ENCODE measurements at places on chromosomes 4 and X.

DNA sequence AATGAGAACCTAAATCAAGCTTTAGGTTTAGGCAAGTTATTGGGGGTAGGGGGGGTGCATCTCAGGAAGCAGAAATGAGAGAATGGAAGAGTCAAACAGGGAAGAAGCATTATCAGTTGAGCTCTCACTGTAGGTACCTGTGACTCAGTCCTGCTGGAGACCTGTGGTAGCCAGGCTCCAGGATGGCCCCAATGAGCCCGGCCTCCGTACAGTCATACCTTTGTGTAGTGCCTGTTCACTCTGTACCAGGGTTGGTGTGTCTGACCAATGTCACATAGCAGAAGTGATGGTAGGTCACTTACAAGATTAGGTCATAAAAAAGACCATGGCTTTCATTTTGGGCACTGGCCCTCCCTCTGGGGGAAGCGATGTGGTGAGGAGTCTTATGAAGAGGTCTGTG is 45.3 kb upstream of the NMU start:
- DNase-seq: no peak

GRCh38 chr4:127261476-127261875 is 371.3 kb upstream of the INTU start:
- peak; percentile 12 for DNase-seq

GRCh38 chr4:182555997-182556418 is 312.8 kb downstream of the TENM3 start:
- peak; percentile 92 for DNase-seq

- no peak for DNase-seq
Measured at GRCh38 chrX:72114807-72115206, 16.9 kb downstream of the RTL5 start.

- no peak for DNase-seq
Measured at GRCh38 chrX:99602107-99602506, 808.0 kb downstream of the PCDH19 start.

DNA sequence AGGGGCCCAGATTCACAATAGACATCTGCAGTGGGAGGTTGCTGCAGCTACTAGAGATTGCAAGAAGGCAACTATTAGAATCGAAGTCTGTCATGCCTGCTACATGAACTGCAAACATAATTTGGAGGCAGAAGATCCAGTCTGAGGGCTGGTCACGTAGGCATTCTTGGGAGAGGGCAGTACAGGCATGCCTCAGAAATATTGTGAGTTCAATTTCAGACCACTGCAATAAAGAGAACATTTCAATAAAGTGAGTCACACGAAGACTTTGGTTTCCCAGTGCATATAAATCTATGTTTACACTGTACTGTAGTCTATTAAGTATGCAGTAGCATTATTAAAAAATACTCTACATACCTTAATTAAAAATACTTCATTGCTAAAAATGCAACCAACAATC is 585.8 kb upstream of the FAT1 start:
- DNase-seq: peak; percentile 29

- no peak for DNase-seq
Measured at GRCh38 chr4:112954286-112954685, 95.2 kb upstream of the ANK2 start.

DNA sequence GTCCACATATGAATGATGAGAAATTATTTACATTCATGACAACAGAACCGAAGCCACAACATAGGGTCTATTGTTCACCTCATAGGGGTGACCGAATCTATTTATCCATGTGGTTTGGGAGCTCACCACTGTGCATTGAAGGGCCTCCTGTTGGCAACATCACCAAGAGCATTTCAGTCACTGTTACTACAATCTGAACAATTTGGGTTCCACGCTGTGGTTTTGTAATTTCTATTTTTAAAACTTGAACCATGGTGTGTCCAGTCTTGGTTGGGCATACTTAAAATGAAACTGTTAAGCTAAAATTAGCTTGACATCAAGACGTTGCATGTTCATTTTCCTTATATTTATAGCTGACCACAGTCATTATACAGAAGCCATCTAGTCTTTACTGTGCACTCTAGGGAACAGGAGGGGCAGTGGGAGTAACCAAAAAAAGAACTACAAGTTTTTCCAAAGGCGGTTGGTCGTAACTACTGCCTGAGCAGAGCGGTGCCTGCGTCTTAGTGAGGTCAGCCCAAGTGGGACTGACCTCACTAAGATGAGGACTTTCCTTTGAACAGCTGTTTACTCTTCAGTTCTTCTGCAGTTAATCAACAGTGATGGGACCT is 192.1 kb downstream of the SPRY1 start:
- DNase-seq: no peak

GRCh38 chr4:152894673-152895072 is 41.5 kb upstream of the FHDC1 start:
- peak; percentile 53 for DNase-seq

DNA sequence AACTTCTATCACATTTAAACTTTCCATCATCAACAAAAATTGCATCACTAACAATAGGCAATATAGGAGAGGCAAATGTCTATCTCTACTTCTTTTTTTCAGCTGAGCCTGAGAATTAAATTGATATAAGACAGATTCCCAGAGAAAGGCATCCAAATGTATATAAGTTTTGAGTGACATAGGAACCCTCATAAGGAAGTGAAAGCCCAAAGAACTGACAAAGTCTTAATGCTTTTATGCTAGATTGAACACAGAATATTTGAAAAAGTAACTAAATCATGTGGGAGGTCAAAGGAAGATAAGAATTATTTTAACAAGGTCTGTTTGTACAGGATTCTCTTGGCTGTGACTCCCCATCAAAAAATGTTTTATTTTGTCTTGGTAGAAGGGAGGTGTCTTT is 714.9 kb downstream of the GRXCR1 start:
- no peak for DNase-seq

- no peak for DNase-seq
Measured at GRCh38 chr4:15931451-15932210, 6.9 kb downstream of the FGFBP1 start.

DNA sequence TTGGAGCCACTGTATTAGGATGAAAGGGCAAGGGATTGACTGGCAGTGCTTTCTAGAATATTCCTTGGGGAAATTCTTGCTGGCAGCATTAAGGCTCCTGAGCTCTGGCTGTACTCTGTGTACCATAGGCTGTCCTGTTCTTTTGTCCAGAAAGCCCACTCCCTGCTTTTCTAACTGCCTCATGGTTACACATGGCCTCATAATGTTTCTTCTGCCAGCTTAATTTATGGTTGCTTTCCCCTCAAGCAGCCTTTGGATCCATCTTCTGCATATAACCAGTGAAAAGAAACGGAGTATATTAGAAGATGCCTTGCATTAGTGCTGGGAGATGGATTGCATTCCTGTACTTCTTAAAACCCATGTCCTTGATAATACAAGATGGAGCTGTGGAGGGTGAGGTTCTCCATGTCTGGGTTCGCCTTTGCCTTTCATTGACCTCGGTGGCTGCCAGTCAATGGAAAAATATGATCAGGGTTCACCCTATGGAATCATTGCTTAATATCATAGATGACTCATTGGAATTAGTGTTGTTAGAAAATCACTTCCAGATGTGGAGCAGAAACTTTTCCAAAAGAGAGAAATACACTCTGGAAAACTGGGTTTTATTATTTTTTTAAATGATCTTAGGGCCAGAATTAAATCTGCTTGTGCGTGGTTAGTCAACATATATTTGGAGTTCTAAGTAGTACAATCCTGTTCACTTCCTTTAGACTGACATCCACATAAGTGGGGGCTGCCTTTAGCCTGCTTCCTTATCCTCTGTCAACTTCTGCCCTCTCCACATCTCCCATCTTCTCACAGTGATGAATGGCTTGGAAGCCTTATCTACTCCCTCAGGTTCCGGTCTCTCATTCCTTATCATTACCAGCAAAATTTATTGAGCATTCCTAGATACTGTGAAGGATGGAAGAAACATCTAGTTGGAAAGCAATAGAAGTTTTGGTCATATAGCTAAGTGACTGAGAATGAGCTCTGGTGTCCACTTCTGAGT is 24.9 kb downstream of the DOCK11 start:
- DNase-seq: peak; percentile 64

DNA sequence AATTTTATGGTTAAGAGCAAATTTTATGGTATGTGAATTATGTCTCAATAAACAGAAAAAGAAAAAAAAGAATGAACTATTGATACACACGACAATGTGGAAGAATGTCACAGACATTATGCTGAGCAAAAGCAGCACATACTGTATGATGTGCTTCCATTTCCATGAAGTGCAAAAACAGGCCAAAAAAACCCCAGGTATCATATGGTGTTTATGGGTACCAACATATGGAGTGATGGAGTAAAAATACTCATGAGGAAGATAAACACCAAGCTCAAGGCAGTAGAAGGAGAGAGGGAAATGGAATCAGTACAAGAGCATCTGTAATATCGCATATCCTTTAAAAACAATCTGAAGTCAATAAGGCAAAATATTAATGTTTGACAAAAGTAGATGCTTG is 4.2 kb upstream of the GATA1 start:
- DNase-seq: no peak

DNA sequence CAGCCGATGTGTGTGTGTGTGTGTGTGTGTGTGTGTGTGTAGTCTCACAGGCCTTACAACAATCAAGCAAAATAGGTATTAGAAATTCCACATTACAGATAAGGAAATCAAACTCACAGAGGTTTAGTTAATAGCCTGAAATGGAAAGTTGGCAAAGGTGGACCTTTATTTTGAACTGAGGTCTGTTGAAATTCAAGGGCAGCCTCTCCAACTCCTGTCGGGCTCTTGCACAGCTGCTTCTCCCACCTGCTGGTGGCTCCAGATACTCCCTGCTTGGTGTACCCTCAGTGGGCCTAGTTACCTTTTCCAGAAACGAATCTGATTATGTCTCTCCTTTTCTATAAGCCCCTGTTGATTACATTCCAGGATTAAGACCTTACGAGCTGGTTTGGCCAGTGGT is 195.9 kb downstream of the MGST2 start:
- no peak for DNase-seq

GRCh38 chr4:174926958-174927357 is 8.8 kb downstream of the ADAM29 start:
- no peak for DNase-seq

GRCh38 chr4:149768477-149768876 is 47.2 kb downstream of the IQCM start:
- no peak for DNase-seq

GRCh38 chr4:61320154-61320553 is 120.0 kb downstream of the ADGRL3 start:
- peak; percentile 26 for DNase-seq

- peak; percentile 20 for DNase-seq
Measured at GRCh38 chr4:186078981-186079638, 10.2 kb downstream of the TLR3 start.

- no peak for DNase-seq
Measured at GRCh38 chr4:110678517-110679227, 55.8 kb upstream of the PITX2 start.

DNA sequence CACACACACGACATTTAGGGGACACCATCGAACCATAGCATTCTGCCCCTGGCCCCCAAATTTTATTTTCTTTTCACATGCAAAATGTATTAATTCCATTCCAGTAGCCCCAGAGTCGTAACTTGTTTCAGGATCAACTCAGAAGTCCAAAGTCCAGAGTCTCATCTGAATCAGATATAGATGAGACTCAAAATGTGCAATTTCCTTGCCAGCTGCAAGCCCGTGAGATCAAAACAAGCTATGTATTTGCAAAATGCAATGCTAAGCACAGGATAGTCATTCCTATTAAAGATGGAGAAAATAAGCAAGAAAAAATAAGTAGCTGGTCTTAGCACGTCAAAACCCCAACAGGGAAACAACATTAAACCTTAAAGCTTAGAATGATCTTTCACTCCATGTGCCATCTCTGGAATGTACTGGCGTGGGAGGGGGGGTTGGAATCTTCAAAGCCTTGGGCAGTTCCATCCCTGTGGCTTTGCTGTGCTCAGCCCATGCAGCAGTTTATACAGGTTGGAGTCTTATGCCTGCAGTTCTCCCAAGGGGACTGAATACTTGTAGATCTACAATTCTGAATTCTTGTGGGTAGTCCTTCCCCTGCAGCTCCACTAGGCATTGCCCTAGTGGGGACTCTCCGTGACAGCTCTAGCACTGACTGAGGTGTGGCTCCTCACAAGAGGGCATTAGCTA is 47.7 kb upstream of the SYTL5 start:
- DNase-seq: peak; percentile 59

- DNase-seq: no peak
Measured at GRCh38 chr4:41528512-41529205, 9.3 kb upstream of the LIMCH1 start.

DNA sequence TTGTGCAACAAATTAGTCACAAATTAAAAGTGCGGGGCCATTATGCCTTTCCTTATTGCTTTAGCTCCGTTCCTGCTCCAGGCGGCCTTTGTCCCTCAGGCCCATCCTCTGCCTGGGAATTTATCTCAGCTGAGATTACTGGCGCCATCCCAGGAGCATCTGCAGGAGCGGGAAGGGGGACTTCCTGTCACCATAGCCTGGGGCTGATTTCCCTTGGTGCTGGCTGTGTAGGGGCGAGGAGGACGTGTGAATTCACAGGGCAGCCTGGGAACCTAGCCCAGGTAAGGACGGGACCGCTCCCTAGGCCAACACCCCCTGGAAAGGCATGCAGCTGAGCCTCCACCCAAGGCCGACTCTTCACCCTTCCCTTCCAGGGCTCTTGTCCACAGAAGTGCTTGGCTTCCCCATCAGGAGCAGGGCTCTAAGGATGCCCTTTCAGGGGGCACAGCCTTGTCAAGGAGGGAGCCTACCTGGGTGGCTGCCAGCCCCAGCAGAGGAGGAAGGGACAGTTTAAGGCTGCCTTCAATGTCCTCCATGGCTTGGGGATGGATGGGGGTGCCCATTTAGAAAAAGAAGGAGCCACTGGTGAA is 72.6 kb upstream of the NKX1-1 start:
- no peak for DNase-seq

All from choroid plexus epithelial cell (primary cell).